OCI-LY7 (cell line): ENCODE measurements at places on chromosomes 13 and 19. TPM values are rescaled to one million over a fixed set of nuclear protein-coding genes. Genes with fewer than 3 reads are reported as not detected.
A peak's percentile ranks its signal among the peaks of the same experiment; 100 is the strongest.

DNA sequence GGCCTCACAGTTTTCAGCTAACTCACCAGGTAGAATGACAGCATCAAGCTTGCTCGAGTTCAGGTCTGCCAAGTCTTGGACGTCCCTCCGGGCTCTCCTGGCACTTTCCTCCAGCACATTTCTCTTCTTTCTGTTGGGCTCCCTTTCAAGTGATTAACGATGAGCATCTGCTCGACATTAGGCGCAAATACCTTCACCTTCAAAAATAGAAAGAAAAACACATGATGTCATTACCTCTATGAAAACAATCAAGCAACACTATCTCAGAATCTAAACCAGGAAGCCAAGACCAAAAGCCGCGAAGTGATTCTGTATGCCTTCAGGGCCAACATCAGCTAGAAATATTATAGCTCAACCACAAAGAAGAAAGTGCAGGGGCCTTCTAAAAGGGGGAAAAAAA, 15.4 kb upstream of the CLN5 start:
- no peak for DNase-seq

Gene LSM7
- total RNA-seq: 164 and 170 TPM in 2 replicates

- DNase-seq: no peak
These were observed 88.6 kb downstream of the DPF1 start for GRCh38 chr19:38135150-38135998.

Gene MAMSTR
- 1.2 and 1.8 TPM in 2 replicates for total RNA-seq

DNA sequence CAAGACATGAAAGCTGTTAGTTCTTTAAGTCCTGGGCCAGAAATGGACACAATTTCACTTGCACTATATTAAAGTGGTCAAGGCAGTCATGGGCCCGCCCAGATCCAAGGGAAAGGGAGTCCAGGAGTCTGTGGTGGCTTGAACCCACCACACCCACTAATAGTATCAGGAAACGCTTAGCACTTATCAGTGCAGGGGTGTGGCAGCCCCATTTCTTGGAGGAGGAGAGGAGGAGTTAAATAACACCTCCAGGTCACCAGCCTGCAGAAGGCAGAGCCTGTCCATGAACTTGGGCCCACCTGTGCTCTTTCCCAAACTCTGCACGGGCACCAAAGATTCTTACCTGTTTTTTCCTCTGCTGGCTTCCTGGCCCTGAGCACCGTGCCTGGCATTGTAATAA, 5.4 kb upstream of the NTN5 start:
- no peak for DNase-seq

Gene FLT1
- total RNA-seq: 1.6 and 2.3 TPM in 2 replicates

DNA sequence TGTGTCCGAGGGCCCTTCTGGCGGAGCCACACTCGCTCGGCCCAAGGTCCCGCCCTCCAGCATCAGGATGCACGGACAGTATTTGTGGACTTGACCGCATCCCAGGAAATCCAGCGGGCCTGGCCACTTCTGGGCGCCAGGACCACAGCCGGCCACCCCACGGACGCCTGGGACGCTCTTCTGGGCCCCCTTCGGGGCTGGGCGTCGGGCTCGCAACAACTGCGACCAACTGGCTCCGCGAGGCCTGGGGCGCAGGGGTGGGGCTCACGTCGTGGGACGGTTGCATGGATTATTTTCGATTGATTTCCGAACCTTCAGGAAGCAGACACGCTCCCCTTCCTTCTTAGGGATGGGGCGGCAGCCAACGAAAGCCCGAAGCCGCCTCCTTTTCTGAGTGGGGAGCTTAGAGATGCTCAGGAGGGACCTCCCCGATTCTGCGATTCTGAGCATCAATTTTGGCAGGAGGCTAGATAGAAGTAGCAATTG, 521 bp upstream of the NUP58 start:
- DNase-seq: no peak

- no peak for DNase-seq
These were observed 723.8 kb downstream of the UQCRFS1 start for GRCh38 chr19:28489126-28489660.

Gene CEACAM21
- 52.5 and 56.0 TPM in 2 replicates for total RNA-seq

DNA sequence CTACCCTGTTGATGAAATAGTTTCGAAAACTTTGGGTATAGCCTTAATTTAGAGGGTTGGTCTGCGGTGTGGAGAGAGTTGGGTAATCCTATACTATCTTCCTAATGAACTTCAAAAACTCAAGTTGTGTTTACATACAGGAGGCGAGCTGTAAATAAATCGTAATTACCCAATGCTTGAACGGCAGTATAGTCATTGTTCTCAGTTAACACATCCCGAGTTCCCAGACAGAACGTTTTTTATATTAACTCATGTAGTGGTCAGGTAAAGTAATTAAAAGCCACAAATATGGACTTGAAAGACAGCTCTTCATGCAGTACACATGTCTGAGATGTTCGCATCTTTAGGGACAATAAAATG, 1.5 kb downstream of the PDS5B start:
- no peak for DNase-seq

- no peak for DNase-seq
These were observed 4.3 kb downstream of the HNRNPL start for GRCh38 chr19:38845374-38846024.

DNA sequence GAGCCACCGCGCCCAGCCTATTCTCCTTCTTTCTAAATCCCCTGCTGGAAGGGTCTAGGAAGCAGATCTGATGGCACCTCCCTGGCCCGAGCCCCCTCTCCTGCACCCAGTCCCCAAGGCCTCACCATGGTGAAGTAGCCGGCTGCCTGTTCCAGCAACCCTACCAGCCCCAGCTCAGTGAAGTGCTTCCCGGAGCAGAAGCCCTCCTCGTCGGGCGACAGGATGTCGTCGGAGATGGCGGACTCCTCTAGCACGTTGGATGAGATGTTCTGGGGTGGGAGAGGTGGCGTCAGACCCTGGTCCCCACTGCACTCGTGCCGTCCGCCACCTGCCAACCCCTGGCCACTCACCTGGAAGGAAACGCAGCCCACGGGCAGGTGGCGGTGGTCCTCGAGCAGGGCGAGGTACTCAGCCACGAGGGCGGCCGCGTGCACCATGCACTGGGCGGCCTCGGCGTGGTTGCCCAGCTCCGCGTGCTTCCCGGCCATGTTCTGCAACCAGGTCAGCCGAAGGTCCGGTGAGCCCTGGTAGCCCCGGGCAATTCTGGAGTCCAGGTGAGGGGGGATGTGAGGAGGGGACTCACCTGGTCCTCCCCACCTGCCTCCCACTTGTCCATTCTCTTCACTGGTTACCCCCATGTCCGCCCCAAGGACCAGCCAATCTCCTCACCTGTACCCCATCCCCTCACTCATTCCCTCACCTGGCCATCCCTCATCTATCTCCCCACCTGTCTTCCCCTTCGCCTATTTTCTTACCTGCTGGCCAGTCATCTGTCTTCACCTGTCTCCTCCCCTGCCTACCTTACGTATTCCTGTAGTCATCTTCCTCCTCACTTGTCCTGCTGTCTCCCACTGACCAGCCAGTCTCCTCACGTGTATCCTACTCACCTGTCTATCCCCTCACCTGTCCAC, 11.5 kb upstream of the KANK2 start:
- DNase-seq: no peak

DNA sequence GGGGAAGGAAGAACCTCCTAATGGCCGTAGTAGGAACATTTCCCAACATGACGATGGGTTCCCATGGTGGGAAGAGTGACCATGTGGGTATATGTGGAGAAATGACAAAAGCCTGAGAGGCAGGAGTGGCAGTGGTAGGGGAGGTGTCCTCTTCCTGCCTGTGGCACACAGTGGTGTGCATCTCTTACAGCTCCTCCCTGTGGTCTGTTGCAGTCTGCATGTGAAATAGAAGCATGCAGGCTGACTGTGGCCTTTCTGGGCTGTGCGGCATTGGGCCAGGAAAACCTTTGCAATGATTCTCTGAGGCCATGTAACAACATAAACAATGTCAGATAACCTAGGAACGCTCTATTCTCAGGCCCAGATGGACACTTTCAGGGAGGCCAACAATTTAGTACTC, 84.0 kb downstream of the LACC1 start:
- peak; percentile 2 for DNase-seq

DNA sequence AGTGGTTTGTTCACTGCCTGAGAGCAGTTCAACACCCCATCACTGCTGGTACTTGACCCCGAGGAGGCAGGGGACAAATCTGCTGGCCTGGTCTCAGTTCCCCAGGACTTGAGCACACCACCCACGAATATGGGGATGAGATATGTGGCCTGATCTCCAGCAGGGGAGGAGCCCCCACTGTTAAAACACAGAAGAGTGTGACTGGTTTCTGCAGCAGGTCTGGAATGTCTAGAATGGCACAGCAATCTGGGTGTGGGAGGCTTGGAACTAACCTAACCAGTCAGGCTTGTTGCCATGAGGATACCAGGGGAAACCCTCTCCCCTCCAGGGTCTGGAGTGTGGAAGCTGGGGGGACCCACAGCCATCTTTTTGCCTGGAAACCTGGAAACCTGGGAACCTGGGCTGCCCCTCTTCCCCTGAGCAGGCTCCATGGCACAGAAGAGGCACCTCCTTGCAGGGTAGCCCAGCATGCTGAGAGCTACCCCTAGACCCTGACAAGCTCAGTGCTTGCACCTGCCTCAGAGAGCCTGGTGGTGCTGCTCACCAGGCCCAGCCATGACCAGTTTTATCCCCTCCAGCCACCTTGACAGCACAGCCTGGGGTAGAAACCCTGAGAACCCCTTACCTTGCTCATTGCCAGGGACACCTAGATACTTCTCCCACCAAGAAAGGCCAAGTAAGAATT, 273.8 kb downstream of the LIG4 start:
- DNase-seq: no peak

DNA sequence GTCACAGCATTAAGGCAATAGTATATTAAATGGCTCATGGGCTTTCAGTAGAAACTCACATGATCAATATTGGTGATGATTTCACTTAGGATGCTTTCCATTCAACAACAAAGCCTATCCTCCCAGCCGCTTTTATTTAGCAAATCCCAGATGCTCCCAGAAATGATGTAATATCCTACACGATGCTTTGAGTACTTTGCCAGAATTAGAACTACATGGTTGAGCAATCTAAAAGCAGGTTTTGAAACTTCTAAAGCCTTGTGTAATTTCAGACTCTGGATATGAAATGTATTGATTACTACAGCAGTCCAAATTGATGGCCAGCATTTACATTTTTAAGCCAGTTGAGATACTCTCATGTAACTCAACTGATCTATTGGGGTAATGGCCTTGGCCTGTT, 13.6 kb downstream of the DLEU7 start:
- no peak for DNase-seq

Gene ADGRE3
- total RNA-seq: not detected in 2 replicates

DNA sequence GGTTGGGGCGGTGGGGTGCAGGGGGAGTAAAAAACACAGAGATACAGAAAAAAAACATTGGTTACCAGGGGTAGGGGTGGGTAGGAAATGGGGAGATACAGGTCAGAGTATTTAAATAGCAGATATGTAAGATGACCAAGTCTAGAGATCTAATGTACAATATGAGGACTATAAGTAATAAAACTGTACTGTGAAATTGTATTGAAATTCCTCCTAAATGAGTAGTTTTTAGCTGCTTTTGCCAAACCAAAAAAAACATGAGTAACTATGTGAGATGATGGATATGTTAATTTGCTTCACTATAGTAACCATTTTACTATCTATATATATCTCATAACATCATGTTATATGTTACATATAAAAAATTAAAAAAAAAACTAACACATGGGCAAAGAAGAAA, 29.6 kb downstream of the VWA8 start:
- DNase-seq: no peak
